ENCODE measurements at places on chromosomes 13 and 19. TPM values are rescaled to one million over a fixed set of nuclear protein-coding genes. Genes with fewer than 3 reads are reported as not detected.

Gene KMT5C
- polyA plus RNA-seq = 10.3 TPM

GRCh38 chr13:32932376-32932775 is 83.8 kb upstream of the KL start:
- no peaks in the 10 kb centered on the region for H3K4me1 ChIP-seq
- no peaks in the 10 kb centered on the region for H3K36me3 ChIP-seq
- H3K4me3 ChIP-seq = no peak overlapping the region

Gene LSR
- 136 TPM for polyA plus RNA-seq

DNA sequence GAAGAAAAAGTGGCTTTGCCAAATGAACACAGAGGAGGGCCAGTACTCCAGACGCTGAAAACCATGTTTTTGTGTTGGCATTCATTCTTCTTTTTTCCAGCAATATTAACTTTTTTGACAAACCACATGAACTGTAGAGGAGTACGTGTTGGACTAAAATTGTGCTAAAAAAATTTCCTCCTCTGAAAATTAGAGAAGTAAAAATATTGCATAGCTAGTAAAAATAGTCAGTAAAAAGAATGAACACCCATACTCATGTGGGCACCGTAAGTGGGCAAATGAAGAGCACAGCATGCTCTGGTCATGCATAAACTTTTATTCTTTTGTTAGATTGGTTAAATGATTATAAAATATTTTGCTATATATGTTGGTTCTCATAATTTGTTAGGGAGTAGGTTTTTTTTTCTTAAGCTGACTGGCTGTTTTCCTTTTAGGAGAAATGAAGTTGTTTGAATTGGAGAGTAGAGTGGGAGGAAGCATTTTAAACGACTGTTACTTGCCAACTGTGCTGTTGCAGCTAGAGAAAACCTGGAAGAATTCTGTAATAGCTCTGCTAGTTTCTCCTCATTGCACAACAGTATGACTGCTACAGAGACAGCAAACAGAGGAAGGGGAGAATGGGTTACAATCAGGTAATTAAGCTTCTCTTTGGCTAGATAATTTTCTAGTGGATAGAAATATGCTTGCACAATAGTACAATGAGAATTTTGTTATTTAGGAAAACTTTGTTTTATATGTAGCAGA is 222.4 kb downstream of the KCTD12 start:
- H3K4me3 ChIP-seq = no peak overlapping the region
- H3K27me3 ChIP-seq = no peaks in the 10 kb centered on the region
- no peaks in the 10 kb centered on the region for H3K36me3 ChIP-seq
- H3K27ac ChIP-seq = no peak overlapping the region

DNA sequence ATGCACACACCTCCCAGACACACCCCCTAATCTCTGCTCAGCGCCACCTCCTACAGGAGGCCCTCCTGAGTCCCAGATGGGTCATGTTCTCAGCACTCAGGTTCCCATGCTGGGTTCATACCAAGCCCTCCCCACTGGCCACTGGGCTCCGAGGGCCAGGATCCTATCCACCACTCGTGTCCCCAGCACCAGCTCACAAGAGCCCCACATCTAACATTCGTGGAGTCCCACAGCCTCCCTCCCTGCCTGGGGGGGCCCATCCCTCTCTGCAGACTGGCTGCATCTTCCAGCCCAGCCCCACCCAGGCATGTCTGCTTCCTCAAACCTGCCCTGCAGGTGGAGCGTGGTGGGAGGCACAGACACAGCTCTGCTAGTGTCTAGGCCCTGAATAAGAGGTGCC is 227.4 kb downstream of the TUBA3C start:
- H3K36me3 ChIP-seq = no peaks in the 10 kb centered on the region
- H3K4me1 ChIP-seq = no peaks in the 10 kb centered on the region
- no peak overlapping the region for H3K27ac ChIP-seq
- no peaks in the 10 kb centered on the region for H3K27me3 ChIP-seq
- H3K4me3 ChIP-seq = no peak overlapping the region
- no peak for DNase-seq

Gene ZNF536
- 3.3 TPM for polyA plus RNA-seq

Measured in small intestine (tissue), 16 donors.